ENCODE measurements at places on chromosomes 6 and 20.

GRCh38 chr6:127484212-127484863, 25.1 kb upstream of the KIAA0408 start:
- DNase-seq: peak; percentile 26

GRCh38 chr6:1063671-1064355, 248.1 kb upstream of the FOXQ1 start:
- no peak for DNase-seq

DNA sequence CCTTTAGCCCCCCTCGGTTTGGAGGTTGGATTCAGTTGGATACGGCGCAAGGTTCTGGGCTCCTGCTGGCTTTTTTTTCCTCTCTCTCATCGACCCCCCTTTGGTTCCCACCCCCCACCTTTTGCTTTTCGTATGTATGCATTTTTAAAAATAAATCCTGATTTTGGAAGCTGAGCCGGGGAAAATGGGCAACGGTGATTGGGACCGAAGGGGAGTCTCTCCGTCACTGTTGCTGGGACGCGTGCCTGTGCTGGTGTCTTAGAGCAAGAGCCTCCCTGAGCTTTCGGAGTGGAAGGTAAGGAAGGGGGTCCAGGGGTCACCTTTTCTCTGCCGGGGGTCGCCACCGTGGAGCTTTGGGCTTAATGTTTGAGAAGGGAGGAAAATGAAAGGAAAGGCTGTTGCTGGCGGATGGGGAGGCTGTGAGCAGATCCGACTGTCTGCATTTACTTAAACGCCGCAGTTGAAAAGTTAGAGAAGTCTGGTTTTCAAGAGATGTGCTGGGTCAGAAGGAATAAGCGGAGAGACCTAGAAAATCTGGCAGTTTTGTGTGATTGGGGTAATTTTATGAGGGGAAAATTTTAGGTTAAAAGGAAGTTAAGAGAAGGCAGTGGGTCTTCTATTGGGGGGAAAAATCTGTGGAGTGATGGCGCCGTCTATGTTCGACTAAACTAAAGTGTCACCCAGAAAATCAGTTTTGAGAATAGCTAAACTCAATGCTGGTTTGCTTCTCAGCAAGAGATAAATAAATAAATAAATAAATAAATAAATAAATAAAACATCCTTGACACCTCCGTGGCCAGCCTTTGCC, 828 bp downstream of the ADGRB3 start:
- no peak for DNase-seq

GRCh38 chr6:44072959-44073611, 54.2 kb downstream of the MRPL14 start:
- peak; percentile 85 for DNase-seq

- DNase-seq: no peak
Observed at GRCh38 chr20:20371083-20371482, 3.2 kb downstream of the INSM1 start.

DNA sequence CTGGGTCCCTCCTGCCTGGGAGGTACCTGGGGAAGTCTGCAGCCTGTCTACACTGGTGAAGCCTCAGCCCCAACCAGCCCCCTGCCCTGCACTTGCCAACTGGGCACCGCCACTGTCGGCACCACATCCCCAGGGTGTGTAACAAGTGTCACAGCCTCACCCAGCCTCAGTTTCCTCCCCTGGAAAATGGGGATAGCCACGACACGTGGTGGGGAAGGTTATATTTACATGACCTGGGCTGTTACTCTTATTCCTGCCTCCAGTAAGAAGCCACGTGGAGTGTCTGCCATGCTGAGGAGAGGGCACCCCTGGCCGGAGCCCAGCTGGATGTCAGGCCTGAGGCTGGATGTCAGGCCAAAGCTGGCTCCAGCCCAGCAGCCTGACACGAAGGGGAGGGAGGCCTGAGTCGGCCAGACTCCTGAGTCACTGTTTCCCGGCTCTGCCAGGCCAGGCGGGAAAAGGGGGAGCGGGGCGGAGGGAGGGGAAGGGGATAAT, 44.9 kb downstream of the SNAI1 start:
- DNase-seq: no peak

GRCh38 chr6:13484138-13484708, 3.2 kb downstream of the GFOD1 start:
- no peak for DNase-seq

GRCh38 chr20:14219801-14220461, 117.5 kb downstream of the FLRT3 start:
- peak; percentile 74 for DNase-seq

DNA sequence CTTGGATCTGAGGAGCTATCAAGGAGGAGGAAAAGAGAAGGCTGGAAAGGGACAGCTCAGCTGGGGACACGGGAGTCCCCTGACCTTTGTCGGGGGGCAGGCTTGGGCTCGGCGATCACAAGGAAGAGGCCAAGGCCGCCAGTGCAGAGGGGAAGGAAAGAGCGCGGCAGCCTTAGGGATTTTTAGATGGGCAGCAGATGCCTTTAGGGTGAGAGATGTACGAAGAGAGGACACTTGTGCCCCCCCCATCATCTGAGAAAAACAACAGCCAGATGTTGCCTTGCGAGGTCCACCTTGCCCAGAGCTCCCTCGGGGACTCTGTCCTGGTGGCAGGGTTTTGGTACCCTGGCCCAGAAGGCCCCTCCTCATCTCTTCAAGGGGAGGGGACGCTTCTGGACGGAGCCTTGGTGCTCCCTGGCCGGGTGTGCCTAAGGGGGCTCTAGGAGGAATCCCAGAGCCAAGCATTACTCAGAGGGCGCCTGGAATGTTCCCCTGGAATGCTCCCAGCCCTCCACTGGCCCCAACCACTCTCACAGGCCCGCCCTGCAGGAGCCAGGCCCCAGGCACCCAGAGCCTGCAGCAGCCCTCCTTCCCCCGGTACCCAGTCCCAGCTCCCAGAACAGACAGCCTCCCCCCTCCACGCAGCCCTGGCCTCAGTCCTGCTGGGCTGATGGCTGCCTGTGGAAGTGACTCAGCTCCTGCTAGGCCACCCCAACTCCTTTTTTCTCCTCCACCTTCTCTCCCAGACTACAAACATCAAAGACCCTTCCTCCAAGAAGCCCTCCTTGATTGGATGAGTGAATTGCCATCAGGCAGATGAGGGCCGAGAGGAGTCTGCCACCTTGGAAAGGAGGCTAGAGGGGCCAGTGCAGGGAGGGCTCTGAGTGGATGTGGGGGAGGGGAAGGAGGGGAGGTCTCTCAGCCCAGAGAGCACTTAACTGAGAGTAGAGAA, 1.8 kb downstream of the ADAM33 start:
- no peak for DNase-seq

DNA sequence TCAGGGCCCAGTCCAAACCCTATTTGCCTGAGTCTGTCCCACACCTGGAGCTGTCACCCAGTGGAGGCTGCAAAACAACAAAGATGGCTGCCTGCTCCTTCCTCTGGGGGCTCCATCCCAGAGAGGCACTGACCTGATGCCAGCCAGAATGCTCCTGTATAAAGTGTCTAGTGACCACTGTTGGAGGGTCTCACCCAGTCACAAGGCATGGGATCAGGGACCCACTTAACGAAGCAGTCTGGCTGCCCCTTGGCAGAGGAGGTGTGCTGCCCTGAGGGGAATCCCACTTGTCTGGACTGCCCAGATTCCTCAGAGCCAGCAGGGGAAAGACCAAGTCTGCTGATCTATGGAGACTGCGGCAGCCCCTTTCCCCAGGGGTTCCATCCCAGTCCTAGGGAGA, 241.6 kb downstream of the CDH26 start:
- DNase-seq: no peak

DNA sequence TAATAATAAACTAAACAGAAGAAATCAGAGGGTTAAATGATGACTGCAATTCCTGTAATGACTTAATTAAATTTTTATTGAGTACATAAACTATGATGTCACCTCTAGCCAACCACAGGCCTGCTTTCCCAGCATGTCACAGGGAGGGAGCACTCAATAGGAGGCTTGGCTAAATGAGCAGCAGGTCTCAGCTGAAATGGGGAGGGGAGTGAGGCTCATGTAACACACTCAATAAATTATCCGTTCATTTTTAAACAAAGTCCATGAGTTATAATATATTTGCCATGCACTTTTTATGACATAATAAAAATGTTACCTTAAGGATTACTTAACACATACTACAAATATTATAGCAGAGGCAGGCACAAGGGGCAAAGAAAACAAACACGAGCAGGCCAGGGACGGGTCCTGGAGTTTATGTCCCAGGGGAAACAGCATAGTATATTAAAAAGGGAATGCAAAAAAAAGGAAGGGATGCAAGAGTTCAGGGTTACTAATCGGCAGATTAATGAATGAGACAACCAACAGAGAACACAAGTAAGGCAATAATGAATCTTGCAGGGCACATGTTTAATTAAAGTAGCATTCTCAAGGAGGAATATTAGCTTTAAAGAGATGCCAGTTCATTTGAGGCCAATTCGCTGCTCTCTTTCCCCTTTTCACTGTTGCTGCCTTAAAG, 27.1 kb upstream of the FAM83C start:
- DNase-seq: peak; percentile 15

- DNase-seq: no peak
Observed at GRCh38 chr6:161001421-161001820, 9.9 kb downstream of the MAP3K4 start.

GRCh38 chr6:24440897-24441598, 38.3 kb downstream of the MRS2 start:
- DNase-seq: no peak

DNA sequence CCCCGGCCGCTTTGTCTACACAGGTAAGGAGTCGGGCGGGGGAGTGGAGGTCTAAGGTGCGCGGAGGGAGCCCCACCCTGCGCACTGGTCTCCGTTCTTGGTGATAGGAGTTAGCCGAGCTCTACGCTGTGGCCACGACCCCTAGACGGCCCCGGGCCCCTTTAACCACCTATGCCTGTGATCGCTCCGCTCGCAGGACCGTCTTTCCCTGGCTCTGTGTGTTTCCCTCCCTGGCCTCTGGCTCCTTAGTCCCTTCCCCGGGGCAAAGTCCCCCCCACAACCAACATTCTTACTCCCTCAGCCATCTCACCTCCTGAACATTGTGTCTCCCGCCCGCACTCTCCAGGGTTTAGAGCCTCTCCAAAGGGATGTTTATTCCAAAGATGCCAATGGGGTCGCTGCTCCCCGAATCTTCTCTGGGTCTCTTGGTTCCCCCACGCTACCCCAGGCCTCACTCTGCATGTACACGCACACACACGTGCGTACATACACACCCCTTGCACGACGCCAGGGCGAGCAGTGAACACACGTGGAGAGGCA, 50.4 kb downstream of the CPXM1 start:
- DNase-seq: no peak

GRCh38 chr20:34016736-34017135, 23.0 kb downstream of the RALY start:
- no peak for DNase-seq

- no peak for DNase-seq
Observed at GRCh38 chr6:115221198-115221597, 839.5 kb downstream of the FRK start.

DNA sequence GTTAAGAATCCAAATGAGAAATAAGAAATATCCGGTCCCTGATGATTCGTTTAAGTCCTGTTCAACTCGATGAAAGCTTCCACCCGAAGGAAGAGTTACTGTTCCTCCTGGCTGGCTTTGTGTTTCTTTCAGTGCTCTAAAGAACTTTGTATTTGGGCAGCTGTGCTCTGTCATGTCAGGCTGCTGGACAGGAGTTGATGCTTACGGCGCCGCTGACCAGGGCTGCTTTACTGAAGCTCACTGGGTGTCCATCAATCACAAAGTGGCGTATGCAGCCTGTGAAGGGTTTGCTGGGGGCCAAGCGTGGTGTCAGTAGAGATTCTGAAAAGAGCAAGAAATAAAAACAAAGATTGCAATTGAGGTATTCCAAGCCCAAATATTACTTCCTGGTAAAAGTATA, 21.9 kb downstream of the FAM229B start:
- DNase-seq: no peak

DNA sequence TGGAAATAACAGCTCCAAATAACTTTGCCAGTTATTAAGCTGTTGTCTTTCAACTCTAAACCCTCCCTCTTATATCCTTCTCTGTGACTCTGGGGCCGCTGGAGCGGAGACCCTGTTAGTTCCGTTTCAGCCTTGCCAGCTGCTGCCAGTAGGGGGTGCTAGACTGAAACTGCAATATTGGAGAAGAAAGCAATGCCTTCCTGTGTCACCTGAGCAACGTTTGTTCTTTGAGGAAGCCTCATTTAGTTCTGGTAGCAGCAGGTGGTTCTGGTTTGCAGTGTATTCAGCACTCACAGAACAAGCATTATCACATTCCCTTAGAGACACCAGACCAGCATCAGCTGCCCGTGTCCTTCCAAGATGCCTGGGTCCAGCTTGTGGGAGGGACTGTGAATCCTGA, 22.9 kb upstream of the JAG1 start:
- DNase-seq: no peak

GRCh38 chr20:22333885-22334545, 250.4 kb downstream of the FOXA2 start:
- DNase-seq: peak; percentile 74

- DNase-seq: no peak
Observed at GRCh38 chr20:31515775-31516107, 1.5 kb downstream of the HM13 start.

DNA sequence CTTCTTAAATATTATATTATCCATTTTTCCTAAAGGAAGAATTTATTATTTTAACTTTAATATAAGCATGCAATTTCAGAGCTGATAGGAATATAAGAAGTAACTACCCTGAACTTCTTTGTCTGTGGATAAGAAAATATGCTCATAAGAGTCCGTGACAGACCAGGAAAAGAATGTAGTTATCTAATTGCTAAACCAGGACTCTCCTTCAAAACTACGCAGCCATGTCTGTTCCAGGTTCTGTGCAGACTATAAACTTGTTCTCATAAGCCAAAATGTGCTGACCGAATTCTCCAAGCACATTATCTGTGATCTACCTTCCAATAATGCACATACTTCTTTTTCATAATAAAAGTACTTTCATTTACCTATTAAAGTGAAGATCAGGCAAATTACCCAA, 116.5 kb downstream of the TRDN start:
- no peak for DNase-seq

DNA sequence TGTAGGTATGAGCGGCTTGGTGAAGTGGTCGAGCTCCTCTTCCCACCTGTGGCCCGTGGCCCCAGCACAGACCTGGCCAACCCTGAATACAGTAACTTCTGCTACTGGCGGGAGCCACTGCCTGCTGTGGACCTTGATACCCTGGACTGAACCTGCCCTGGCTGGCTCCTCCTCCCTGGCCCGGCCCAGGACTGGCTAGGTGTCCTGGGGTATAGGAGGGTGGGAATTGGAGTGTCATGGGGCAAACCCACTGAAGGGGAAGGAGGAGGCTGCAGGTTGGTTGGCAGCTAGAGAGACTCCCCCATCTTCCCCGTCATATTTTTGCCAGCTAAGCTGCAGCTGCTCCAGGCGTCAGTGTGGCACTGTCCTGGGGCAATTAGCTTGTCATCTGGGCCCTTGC, 7.9 kb downstream of the EMILIN3 start:
- DNase-seq: no peak

GRCh38 chr6:135283926-135284325, 102.8 kb downstream of the MYB start:
- no peak for DNase-seq

- no peak for DNase-seq
Observed at GRCh38 chr20:17566345-17566744, 3.5 kb upstream of the DSTN start.

DNA sequence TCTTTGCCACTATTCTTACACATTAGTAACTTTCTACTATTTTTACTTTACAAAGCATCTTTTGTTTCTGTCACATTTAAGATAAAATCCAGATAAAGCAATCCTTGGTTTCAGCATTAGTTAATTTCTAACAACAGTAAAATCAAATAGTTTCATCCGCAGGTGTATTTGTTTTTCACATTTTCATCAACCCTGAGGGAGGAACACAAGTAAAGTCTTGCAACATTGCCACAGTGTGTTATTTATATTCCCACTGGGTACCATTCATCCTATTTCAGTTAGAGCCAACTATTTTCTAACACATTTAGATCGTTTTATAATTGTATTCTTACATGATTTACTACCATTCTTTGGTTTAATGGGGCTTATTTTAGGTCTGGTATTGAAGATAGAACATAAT, 908.7 kb upstream of the CITED2 start:
- no peak for DNase-seq
